ENCODE measurements at places on chromosomes 5 and 9.

DNA sequence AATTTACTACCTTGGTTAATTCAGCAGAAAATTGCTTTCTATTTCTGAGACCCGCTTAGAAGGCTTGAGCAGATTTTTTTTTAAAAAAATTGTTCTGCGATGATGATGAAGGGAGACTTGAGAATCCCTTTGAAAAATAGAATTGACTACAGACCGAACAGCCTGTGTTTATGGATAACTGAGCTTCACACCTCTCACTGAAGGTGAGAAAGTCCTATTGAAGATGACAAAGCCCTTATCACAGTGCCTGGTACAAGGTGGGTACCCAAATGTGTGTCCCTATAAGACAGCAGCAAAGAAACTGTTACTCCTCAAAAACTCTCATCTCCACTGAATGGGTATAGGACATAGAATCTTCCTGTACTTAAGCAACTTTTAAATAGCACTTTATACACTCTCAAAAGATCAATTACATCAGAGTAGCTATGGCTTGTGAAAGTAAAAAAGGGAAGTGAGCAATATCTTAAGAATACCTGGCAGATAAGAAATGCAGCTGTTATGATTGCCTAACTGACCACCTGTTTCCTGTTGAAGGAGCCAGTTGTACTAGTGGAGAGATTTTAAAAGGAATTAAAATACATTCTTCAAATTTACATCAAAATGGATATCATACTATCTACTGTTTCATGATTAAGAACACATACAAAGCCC is 419.7 kb downstream of the CHSY3 start:
- DNase-seq: no peak

GRCh38 chr9:38008168-38009034 is 60.6 kb downstream of the SHB start:
- no peak for DNase-seq

DNA sequence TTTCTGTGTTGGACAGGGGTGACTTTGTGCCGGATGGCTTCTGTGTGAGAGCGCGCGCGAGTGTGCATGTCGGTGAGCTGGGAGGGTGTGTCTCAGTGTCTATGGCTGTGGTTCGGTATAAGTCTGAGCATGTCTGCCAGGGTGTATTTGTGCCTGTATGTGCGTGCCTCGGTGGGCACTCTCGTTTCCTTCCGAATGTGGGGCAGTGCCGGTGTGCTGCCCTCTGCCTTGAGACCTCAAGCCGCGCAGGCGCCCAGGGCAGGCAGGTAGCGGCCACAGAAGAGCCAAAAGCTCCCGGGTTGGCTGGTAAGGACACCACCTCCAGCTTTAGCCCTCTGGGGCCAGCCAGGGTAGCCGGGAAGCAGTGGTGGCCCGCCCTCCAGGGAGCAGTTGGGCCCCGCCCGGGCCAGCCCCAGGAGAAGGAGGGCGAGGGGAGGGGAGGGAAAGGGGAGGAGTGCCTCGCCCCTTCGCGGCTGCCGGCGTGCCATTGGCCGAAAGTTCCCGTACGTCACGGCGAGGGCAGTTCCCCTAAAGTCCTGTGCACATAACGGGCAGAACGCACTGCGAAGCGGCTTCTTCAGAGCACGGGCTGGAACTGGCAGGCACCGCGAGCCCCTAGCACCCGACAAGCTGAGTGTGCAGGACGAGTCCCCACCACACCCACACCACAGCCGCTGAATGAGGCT is at the start of gene ADRB2:
ADRB2 (plus strand) TSS at position 559 of the 686 bp plus-strand sequence. CDS start 221 bp downstream, outside the sequence.
- DNase-seq: peak; percentile 33

DNA sequence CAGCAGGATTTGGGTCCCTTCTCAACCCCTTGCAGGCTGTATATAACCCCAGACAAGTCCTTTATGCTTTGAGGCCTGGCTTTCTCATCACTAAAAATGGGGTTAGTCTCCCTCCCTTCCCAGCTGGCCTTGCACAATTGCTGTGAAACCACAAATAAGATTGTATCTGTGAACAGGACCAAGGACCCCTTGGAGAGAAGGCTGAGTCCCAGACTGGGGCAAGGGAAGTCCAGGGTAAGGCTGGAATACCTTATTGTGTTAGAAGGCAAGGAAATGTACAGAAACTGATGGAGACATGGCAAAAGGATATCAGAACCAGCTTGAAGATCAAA is 11.4 kb downstream of the MACROH2A1 start:
- no peak for DNase-seq

Data from NCI-H1092 treated with DMSO at 0.1 percent for 48 hours (cell line).